Inflammatory macrophage treated with lipopolysaccharide for 1 hour (primary cell): ENCODE measurements at places on chromosomes 6 and 20.

- no peak for DNase-seq
Observed at GRCh38 chr6:17719323-17720041, 12.8 kb upstream of the NUP153 start.

GRCh38 chr6:145681965-145682364, 53.4 kb downstream of the EPM2A start:
- no peak for DNase-seq

DNA sequence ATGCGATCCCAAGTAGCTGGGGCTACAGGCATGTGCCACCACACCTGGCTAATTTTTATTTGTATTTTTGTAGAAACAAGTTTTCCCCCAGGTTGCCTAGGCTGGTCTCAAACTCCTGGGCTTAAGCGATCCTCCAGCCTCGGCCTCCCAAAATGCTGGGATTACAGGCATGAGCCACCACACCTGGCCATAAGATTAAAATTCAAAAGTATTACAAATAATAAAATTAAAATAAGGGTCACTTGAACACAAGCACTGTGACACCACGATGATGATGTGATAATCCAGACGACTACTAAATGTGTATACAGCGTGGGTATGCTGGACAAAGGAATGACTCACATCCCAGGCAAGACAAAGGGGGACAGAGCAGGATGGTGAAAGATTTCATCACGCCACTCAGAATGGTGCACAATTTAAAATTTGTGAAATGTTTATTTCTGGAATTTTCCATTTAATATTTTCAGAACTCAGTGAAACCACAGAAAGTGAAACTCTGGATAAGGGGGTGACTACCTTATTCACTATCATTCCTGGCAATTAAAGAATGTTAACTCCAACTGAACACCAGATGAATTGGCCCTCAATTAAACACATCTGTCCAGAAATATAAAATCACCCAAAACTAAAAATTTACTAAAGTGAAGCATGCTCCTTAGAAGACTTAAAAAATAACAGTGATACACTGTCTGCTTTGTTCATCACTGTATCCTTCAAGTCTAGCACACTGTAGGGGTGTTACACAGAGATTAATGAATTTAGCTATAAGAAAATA, 13.1 kb downstream of the B4GALT5 start:
- DNase-seq = peak; percentile 90

DNA sequence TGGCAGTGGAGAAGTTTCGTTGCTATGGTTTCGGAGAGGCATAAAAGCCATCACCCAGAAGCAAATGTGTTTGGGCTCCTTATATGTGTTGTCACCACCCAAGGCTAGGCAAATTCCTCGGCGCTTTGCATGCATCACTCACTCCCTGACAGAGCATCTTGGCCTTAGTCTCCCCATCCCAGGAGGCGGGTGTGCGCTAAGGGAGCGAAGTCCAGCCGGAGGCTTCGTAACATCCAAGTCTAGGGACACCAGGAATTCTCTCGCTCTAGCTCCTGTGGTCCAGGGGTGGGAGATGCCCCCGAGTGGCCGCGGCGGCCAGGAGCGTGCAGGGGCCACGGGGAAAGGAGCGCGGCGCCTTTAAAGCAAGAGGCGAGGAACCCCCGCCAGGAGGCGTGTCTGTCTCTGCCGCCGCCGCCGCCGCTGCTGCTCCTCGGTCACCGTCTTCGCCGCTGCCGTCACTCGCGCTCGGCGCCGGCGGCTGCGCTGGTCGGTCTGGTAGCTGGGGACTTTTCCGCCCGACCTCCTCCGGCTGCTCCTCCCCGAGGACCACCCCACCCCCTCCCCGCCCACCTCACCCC, at the start of gene GRIK2:
Gene GRIK2, plus strand, starts transcription at position 458 of the 578 bp plus-strand sequence.
- no peak for DNase-seq

DNA sequence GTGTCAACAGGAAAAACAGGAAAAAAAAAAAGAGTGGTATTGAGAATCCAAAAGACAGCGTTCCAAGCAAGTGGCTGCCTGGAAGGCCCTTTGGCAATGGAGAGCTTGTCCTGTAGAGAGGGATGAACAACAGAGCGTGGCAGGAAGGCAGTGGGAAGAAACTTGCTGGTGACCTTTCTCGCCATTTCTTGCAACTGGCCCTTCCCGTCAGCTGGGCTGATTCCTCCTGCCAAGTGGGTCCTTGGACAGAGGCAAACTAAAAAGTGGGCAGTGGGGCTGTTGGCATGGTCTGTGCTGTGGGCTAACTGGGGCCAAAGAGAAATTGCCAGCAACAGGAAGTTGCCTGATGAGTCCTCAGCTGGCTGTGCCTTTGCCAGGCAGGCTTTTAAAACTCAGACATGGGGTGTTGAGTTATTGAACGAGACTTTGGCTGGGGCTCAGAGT, 43.9 kb upstream of the CLDN20 start:
- no peak for DNase-seq

- DNase-seq = no peak
Observed at GRCh38 chr20:19922716-19923115, 94.4 kb upstream of the NAA20 start.

DNA sequence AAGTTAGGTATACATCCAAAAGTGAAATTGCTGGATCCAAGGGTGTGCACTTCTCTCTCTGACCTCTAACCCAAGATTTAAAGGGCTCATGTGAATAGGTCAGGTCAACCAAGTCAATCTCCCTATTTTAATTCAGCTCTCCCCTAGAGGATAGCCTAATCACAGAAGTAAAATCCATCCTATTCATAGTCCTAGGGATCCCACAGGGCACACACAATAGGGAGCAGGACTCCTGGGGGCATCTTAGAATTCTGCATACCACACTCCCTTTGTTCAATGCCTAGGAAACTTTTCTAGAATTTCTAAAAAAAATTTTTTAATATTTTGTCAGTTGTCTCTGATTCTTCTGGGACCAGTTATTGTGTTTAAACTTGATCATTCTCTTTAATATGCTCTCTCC, 35.1 kb downstream of the CST9L start:
- DNase-seq = no peak

GRCh38 chr6:130111031-130111430, 92.7 kb downstream of the L3MBTL3 start:
- DNase-seq = no peak

DNA sequence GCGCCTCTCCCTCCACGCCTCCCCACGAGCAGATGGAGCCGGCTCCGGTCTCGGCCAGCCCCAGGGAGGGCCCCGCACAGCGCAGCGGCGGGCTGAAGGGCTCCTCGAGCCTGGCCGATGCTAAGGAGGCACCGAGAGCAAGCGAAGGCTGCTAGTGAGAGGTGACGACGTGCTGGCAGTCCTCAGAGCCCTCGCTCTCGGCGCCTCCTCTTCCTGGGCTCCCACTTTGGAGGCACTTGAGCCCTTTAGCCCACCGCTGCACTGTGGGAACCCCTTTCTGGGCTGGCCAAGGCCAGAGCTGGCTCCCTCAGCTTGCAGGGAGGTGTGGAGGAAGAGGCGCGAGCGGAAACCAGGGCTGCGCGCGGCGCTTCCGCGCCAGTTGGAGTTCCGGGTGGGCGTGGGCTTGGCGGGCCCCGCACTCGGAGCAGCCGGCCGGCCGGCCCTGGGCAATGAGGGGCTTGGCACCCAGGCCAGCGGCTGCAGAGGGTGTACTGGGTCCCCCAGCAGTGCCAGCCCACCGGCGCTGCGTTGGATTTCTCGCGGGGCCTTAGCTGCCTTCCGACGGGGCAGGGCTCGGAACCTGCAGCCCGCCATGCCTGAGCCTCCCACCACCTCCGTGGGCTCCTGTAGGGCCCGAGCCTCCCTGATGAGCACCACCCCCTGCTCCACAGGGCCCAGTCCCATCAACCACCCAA, 2.5 kb upstream of the TMEM14C start:
- peak; percentile 20 for DNase-seq

DNA sequence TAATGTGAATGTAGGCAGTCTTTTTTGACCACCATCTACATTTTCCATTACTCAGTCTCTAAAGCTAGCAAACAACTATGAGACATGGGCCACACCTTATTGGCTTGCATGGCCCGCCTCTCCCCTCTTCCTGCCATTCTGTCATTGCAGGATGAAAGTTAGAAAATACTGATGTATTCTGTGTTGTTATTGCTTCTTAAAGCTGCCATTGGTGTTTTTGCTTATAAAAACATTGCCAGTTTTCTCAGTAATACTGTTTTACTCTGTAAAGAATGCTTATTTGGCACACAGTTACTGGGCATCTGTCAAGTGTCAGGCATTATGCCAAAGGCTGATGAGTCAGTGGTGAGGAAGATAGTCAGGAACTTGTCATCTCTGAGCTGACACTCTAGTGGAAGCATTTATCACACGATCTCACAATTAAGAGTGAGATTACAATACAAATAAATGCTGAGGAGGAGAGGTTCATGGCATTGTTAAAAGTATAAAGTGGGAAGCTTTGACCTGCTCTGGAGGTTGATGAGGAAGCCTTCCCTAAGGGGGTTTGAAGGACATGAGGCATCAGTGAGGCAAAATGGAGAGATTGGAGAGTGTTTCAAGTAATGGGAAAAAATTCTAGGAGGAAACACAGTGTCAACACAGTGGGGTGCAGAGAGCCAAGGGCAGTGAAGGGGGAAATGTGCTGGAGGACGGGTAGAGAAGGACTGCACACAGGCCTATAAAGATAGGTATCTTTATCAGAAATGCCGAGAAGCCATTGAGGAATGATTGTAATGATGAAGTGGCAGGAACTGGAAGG, 14.7 kb downstream of the KLHL32 start:
- DNase-seq = no peak

DNA sequence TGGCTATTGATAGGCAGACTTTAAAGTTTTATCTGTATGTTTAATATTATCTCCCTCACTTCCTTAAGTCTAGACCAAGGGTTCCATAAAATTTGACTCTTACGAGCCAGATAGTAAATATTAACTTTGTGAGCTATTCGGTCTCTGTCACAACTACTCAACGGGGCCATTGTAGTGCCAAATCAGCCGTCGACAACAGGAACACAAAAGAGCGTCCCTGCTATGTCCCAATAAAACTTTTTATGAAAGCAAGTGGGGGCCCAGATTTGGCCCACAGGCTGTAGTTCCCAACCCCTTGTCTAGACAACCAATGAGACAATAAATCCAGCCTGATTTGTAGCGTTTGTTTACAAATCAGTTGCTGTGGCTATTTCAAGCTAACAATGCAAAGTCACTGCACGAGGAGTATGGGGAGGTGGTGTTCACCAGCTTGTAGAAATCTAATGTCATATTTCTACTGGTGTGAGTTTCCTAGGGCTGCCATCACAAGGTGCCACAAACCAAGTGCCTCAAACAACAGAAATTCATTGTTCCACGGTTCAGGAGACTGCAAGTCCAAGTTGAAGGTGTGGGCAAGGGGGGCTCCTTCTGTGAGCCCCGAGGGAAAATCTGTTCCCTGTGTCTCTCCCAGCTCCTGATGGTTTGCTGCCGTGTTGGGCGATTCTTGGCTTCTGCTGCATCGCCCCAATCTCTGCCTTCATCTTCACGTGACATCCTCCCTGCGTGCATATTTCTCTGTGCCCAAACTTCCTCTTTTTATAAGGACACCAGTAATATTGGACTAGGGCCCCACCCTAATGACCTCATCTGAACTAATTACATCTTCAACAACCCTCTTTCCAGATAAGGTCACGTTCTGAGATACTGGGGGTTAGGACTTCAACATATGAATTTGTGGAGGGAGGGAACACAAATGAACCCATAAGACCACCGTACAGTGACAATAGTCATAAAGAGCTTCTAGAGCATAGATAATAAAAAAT, 356.0 kb upstream of the JARID2 start:
- DNase-seq = peak; percentile 64

DNA sequence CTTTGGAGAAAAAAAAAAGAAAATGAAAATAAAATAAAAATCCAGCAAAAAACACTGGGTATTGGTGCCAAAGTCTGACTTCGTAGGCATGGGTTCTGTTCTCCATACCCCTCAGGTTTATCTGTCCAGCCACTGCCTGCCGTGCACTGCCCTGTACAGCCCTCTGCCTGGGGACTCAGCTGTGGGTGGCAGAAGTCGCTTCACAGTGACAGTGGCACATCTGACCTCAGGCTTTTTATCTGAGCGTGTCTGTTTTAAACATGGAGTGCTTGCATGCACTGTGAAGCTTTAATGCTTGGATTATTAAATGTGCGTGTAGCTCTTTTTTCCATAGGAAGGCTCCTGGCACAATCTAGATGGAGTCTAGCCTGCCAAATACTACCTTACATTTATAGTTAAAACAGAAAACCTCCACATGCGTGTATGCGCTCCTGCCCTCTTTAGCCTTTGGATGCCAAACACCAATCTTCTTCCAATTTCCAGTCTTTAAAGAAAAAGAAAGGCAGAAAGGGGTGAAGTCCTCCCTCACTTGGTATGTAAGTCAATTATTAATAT, 375.5 kb downstream of the UTRN start:
- DNase-seq = no peak

DNA sequence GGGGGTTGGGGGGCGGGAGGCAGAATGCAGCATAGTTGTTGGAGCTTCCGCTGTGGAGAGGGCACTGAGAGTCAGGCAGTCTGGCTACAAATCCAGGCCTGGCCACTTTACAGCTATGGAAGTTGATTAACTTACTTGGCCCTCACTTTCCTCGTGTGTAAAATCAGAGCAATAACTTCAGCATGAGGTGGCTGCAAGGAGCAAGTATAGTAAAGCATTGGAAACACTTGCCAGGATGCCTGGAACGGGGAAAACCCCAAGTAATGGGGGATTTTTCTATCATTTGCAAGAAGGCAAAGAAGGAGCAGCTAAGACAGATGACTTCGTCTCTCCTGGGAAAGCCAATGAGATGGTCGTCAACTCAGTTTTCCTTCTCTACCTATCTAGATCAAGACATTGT, 35.8 kb downstream of the AGPAT4 start:
- peak; percentile 54 for DNase-seq

DNA sequence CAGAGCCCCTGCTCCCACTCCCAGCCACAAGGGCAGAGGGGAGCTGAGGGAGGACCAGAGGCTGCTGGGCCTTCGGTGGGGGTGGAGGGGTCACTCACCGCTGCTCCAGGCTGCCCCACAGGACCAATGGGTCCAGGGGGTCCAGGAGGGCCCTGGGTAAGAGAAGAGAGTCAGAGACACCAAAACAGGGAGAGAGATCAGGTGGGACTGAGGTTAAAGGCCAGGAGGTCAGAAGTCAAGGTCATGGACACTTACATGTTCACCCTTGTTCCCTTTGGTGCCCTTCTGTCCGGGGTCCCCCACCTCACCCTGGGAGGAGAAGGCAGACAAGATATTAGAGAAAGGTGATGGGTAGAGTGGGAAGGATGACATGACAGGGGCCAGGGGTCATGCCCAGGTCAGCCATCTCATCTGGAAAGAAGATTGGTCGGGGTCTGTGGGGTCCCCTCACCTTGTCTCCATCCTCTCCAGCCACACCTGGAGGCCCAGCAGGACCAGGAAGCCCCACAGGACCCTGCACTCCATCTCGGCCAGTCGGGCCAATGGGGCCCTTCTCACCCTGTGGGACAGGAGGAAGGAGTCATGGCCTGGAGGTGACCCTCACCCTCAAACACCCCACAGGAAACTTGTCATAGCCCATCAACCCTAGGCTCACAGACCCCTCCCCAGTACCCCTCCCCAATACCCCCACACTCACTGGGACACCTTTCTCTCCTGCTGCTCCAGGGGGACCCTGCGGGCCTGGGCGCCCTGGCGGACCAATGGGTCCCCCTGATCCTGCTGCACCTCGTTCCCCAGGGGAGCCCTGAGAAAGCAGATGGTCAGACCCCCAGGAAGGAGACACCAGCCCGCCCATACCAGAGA, 21.0 kb downstream of the COL11A2 start:
- no peak for DNase-seq

GRCh38 chr6:97812940-97813339, 529.9 kb upstream of the MMS22L start:
- DNase-seq = no peak
